ENCODE measurements at places on chromosomes 2 and 18.

- H3K4me1 ChIP-seq, result no peaks in the 10 kb centered on the region
- DNase-seq, result no peak
- H3K27me3 ChIP-seq, result no peaks in the 10 kb centered on the region
- no peak overlapping the region for H3K4me3 ChIP-seq
- H3K36me3 ChIP-seq, result no peaks in the 10 kb centered on the region
Observed at GRCh38 chr18:51789871-51790270, 550.1 kb upstream of the DCC start.

- H3K4me1 ChIP-seq, result peaks cover 69% of the 10 kb centered on the region
- peak overlapping the region; percentile 93 for H3K4me3 ChIP-seq
- H3K27ac ChIP-seq, result peak overlapping the region; percentile 98
- DNase-seq, result no peak
- H3K27me3 ChIP-seq, result no peaks in the 10 kb centered on the region
Observed at GRCh38 chr2:38601463-38602135, 1.1 kb downstream of the HNRNPLL start.

DNA sequence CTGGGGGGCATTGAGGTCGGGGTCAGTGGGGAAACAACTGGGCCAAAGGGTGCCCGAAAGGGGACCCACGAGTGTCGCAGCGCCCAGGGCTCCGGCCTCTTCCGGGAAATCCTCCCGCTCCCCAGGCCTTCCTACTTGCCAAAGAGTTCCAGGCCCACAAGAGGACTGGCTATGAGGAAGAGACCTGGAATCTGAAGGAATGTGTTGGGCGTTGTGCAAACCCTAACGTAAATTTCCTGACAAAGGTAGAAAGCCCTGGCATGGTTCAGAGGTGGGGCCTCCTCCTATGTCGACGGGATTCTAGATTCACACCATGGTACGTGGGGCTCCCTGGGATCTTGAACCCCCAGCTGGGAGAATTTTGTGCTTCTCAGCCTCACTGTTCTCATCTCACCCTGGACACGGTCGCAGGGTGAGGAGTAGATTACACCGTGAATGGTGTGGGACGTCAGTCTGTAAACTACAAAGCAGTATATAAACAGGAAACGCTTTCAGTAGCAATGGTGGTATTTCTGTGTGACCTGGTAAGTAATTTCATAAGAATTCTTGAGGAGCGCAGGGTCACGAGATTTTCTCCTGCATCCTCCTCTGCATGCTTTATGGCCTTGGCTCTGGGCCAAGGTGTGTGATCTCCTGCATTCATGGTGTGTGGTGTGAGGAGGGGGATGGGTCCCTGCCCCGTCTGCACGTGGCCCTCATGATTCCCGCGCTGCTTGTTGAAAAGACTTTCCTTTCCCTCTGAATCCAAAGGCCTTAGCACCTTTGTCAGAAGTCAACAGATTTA, 868 bp downstream of the HSBP1L1 start:
- H3K27me3 ChIP-seq, result peaks cover 17% of the 10 kb centered on the region
- no peak for DNase-seq
- peaks cover 10% of the 10 kb centered on the region for H3K36me3 ChIP-seq

- no peaks in the 10 kb centered on the region for H3K4me1 ChIP-seq
- no peaks in the 10 kb centered on the region for H3K36me3 ChIP-seq
- DNase-seq, result no peak
- no peak overlapping the region for H3K27ac ChIP-seq
- H3K4me3 ChIP-seq, result no peak overlapping the region
Observed at GRCh38 chr18:79008356-79008940, 28.8 kb downstream of the SALL3 start.

GRCh38 chr18:10726198-10727068, 200.6 kb downstream of the NAPG start:
- no peak for DNase-seq
- no peak overlapping the region for H3K27ac ChIP-seq
- H3K4me1 ChIP-seq, result no peaks in the 10 kb centered on the region
- H3K36me3 ChIP-seq, result no peaks in the 10 kb centered on the region
- peaks cover 14% of the 10 kb centered on the region for H3K27me3 ChIP-seq

DNA sequence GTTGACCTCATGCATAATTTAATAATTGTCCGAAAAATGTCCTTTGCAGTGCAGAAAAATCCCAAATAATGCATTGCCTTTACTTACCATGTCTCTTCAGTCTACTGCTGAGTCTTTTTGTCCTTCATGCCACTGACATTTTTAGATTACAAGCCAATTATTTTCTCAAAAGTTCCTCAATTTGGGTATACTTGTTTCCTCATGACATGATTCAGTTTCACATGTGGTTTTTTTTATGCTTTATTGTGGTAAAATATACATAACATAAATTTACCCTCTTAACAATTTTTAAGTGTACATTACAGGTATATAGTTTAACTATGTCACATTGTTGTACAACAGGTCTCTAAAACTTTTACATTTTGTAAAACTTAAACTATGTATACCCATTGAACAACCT, 81.0 kb downstream of the EPC2 start:
- no peaks in the 10 kb centered on the region for H3K36me3 ChIP-seq
- H3K4me3 ChIP-seq, result no peak overlapping the region
- H3K27me3 ChIP-seq, result no peaks in the 10 kb centered on the region
- no peak overlapping the region for H3K27ac ChIP-seq
- H3K4me1 ChIP-seq, result peaks cover 35% of the 10 kb centered on the region

GRCh38 chr18:66647671-66648070, 43.8 kb upstream of the CDH19 start:
- H3K4me3 ChIP-seq, result no peak overlapping the region
- H3K36me3 ChIP-seq, result no peaks in the 10 kb centered on the region
- no peaks in the 10 kb centered on the region for H3K4me1 ChIP-seq
- no peak overlapping the region for H3K27ac ChIP-seq
- no peaks in the 10 kb centered on the region for H3K27me3 ChIP-seq

DNA sequence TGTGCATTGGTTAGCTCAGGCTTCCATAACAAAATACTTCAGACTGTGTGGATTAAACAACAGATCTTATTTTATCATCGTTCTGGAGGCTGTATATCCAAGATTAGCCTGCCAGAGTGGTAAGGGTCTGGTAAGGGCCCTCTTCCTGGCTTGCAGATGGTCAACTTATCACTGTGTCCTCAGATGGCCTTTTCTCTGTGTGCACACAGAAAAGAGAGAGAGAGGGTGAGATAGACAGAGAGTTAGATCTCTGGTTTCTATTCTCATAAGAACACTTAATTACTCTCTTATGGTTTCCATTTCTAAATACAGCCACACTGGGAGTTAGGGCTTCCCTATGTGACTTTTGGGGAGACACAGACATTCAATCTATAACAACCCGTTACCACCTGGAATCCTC, 1003.5 kb downstream of the TSN start:
- no peaks in the 10 kb centered on the region for H3K4me1 ChIP-seq
- no peaks in the 10 kb centered on the region for H3K27me3 ChIP-seq
- DNase-seq, result no peak
- no peak overlapping the region for H3K4me3 ChIP-seq

DNA sequence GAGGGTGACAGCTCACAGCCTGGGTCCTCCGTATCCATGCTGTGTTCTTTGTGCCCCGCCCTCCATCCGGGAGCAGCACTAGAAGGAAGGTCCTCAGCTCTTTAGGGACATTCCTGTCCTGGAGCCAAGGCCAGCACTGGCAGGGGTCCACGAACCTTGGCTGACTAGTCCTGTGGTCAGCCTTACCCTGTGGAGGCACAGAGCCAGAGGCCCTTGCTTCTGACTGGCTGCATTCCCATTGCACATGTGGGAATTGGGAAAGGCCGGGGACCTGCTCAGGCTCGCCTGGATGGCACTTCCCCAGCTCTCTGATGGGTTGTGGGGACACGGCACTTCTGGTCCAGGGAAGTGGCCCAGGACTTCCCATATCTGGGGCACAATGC, 24.9 kb upstream of the RHOB start:
- no peaks in the 10 kb centered on the region for H3K36me3 ChIP-seq
- peak overlapping the region; percentile 75 for H3K27ac ChIP-seq
- peak; percentile 97 for DNase-seq
- H3K27me3 ChIP-seq, result no peaks in the 10 kb centered on the region
- H3K4me3 ChIP-seq, result peak overlapping the region; percentile 17

DNA sequence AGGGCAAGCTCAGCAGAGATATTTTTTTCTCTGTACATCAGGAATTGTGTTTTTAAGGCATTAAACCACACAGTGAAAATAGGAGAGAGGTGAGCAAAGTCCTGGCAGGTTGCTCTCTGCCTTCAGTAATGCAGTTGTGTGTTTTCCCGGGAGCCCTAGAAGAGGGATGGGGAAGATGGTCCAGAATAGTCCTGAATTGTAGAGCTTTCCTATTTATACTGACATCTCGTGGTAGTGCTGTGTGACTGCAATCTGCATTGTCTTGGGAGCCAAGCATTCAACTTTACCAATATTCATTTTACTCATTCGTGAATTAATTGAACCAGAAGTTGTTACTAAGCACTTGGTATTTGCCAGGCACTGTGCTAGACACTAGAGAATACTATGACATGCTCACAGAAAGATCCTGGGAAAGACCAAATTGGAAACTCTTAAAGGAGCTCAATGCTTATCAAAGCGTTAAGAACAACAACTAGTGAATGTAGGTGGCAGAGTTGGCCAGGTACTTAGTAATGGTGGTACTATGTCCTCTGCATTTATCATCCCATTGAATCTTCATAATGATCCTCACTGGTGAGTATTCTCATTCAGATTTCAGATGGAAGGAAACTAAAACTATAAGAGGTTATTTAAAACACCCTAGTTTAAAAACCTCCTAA, 214.6 kb downstream of the TRIB2 start:
- H3K4me1 ChIP-seq, result peaks cover 49% of the 10 kb centered on the region
- H3K27me3 ChIP-seq, result no peaks in the 10 kb centered on the region
- no peak for DNase-seq
- H3K27ac ChIP-seq, result peak overlapping the region; percentile 46

DNA sequence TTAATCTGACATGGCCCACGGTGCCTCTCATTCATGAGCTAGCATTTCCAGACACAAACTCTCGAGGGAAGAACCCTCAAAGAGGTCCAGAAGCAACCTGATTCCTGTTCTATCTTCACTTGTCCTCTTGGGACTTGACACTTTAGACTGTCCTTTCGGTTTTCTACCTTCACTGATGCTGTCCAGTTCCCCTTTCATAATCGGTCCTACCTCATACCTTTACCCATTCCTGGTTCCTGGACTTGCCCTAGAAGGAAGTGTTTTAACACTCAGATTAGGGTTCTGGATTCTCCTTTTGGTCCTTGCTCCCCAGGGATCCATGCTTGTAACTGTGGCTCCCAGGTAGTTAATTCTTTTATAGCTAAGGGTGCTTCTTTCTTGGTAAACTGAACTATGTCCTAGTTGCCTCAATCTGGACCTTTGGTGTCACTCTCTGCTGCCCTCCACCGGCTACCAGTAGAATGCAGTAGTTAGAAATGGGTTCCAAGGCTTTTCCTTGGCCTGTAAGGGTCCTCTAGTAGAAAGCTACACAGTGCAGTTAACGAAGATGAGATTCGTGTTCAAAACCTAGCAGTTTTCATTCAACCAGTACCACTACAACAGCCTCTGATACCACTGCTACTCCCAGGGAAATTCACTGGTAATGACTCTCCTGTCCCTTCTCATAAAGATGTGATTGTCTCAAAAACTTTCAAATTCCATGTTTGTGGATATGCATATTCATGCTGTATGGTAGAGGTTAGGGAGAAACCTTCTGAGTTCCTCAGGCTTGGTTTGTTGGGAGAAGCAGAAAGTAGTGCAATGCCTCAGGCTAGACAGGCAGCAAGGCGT, 178.1 kb upstream of the CYP26B1 start:
- no peaks in the 10 kb centered on the region for H3K4me1 ChIP-seq
- H3K27ac ChIP-seq, result no peak overlapping the region
- no peaks in the 10 kb centered on the region for H3K36me3 ChIP-seq
- no peak for DNase-seq
- no peak overlapping the region for H3K4me3 ChIP-seq

DNA sequence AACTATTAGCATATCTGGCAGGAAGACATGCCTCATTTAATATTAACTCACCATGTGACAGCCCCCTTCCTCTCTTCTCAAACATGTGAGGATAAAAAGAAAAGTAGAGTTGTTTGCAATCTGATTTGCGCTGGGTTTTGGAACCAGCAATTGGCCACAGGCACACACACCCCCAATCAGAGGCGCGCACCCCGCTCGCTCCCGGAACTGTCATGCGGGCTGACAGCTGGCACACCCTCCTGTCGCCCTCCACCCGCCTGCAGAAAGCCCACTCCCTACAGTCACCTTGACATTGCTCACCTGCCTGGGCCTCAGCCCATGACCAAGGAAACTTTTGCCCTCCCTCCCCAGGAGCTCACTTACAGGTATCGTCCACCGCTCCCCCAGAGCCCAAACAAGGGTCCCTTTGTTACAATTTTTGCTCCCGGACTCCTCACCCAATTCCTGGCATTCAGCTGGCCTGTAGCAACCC, 1.1 kb downstream of the COBLL1 start:
- H3K4me1 ChIP-seq, result peaks cover 60% of the 10 kb centered on the region
- DNase-seq, result peak; percentile 44
- peak overlapping the region; percentile 97 for H3K27ac ChIP-seq
- no peaks in the 10 kb centered on the region for H3K27me3 ChIP-seq
- H3K4me3 ChIP-seq, result peak overlapping the region; percentile 90

GRCh38 chr18:76981396-76981968, 151.1 kb downstream of the MBP start:
- H3K4me3 ChIP-seq, result no peak overlapping the region
- peaks cover 16% of the 10 kb centered on the region for H3K4me1 ChIP-seq
- no peak overlapping the region for H3K27ac ChIP-seq

- H3K27ac ChIP-seq, result no peak overlapping the region
- H3K36me3 ChIP-seq, result no peaks in the 10 kb centered on the region
- no peak overlapping the region for H3K4me3 ChIP-seq
Observed at GRCh38 chr2:177885828-177886466, 186.6 kb downstream of the PDE11A start.

DNA sequence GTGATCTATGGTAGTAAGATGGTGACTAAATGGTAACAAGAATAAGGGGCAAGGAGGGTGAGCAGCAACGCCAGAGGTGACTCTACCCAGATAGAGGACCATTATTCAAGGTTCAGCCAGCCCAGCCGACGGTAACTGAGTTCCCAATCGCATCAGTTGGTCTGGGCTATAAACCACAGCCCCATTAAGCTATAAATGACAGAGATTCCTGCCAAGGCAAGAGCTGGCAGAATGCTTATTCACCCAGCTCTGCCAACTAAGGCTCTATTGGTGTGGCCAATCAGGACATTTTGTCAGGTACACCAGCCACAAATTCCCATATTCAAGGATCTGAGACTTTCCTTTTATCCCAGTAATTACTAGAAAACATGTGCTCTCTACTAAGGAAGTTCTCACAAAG, 3.6 kb downstream of the CHN1 start:
- H3K27ac ChIP-seq, result no peak overlapping the region
- H3K27me3 ChIP-seq, result no peaks in the 10 kb centered on the region
- no peaks in the 10 kb centered on the region for H3K36me3 ChIP-seq
- H3K4me1 ChIP-seq, result peaks cover 72% of the 10 kb centered on the region

GRCh38 chr2:143482316-143482715, 353.1 kb downstream of the ARHGAP15 start:
- no peaks in the 10 kb centered on the region for H3K27me3 ChIP-seq
- no peak for DNase-seq
- no peaks in the 10 kb centered on the region for H3K36me3 ChIP-seq
- H3K4me3 ChIP-seq, result no peak overlapping the region

GRCh38 chr18:50751490-50751889, 68.3 kb downstream of the MRO start:
- no peak overlapping the region for H3K4me3 ChIP-seq
- no peaks in the 10 kb centered on the region for H3K4me1 ChIP-seq
- no peak for DNase-seq
- H3K27ac ChIP-seq, result no peak overlapping the region
- H3K36me3 ChIP-seq, result no peaks in the 10 kb centered on the region
